ENCODE measurements at places on chromosomes 5 and 9.

DNA sequence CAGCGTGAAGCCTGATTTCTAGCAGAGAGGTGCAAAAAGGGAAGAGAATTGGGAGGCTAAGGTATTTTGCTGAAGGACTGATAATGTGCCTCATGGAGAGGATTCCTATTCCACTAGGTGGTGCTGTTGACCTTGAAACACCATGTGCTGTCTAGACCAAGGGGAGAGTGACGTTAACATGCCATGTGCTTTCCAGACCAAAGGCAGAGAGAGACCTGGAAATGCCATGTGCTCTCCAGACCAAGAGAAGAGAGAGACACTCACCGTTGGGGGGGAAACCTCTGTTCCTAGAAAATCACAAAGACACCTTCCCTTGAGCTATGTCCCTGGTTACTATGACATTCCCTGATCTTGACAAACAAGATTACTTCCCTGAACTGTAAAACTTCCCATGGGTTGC lies 286.0 kb upstream of the TUSC1 start:
- DNase-seq, result peak; percentile 83

DNA sequence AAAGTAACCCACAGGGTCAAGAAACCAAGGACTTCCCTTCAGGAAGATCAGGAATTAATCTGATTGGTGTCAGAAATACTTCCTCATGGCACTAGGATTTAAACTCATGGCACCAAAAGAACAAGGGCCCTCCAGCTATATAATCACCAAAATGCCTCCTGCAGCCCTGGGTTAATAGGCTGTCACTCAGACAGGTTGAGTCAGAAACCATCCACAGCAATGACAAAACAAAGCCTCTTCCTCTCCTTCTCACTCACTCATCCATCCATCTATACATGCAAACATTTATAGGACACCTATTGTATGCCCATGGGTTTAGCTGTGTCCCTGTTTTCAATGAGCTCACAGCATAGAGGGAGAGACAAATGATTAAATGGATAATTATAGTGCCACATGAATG lies 62.5 kb upstream of the SPOCK1 start:
- no peak for DNase-seq

DNA sequence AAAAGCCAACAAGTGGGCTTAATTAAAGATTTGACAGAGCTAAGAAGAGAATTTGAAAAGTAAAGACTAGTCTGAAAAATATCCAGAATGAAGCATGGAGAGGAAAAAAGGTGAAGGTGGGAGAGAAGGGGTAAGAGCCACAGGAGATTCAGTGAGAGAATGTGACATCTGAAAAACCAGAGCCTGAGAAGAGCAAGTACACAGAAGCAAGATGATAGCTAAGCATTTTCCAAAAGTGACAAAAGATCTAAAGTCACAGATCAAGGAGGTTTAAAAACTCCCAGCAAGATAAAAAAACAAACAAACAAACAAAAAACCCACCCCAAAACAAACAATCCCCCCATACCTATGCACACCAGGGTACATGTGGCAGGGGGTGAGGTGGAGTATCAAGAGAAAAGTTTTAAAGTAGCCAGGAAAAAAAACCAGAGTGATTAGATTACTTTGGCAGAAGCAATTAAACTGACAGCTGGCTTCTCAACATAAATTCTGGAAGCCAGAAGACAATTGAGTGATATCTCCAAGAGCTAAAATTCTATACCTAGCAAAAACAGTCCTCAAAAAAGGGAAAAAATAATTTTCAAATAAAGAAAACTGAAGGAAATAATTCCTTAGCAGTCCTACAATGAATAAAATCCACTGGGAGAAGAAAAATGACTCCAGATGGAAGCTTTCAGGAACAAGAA lies 111.4 kb downstream of the RAPGEF6 start:
- DNase-seq, result no peak

DNA sequence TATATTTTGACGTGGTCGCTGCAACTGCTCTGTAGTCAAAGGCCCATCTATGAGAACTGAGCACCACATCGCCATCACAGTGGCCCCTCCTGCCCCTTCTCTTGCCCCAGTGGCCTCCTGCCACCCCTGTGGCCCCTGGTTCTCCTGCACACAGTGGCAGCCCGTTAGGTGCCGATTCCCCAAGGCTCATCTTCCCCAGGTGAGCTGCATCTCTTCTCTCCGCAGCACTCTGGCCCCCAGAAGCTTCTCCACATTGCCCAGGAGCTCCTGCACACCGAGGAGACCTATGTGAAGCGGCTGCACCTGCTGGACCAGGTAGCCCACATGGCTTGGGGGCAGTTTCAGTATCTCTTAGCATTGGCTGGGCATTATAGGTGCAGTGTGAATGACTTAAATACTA lies 55.4 kb downstream of the FGD3 start:
- no peak for DNase-seq

GRCh38 chr9:78791779-78792178 lies 494.9 kb downstream of the PSAT1 start:
- DNase-seq, result no peak

DNA sequence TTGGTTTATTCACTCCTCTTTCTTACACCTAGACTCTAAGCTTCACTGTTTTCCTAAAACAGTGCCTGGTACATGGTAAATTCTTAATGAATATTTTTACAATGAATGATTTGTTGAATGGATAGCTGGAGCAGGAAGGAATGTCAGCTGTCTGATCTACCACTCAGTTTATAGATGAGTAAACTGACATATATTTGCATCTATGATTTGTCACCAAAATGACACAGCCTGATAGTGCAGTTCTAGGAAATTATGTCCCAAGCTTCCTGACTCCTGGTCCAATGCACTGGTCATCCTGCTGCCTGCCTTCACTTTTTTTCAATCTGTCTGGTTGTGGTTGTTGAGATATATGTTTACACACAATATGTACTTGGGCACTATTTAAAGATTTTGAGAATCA lies 651.7 kb upstream of the WWC1 start:
- DNase-seq, result no peak

DNA sequence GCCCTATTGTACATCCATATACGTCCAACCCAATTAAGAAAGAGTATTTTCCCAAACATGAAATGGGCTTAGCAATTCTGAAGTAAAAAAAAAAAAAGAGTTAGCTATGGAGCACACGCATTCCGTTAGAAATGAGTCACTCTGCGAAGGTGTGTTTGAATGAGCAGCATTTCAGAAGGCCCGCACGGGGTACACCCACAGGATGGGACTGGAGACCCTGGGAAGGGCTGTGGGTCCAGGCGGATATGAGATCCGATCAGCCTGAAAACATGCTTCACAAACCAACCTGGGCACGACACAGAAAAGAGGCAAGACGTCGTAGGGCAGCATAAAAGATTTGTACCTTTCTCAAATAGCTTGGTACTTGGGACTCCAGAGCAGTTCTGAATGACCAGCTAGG lies 173.9 kb upstream of the KLF9 start:
- no peak for DNase-seq

GRCh38 chr5:122929001-122929400 lies 83.6 kb downstream of the SNX24 start:
- no peak for DNase-seq

DNA sequence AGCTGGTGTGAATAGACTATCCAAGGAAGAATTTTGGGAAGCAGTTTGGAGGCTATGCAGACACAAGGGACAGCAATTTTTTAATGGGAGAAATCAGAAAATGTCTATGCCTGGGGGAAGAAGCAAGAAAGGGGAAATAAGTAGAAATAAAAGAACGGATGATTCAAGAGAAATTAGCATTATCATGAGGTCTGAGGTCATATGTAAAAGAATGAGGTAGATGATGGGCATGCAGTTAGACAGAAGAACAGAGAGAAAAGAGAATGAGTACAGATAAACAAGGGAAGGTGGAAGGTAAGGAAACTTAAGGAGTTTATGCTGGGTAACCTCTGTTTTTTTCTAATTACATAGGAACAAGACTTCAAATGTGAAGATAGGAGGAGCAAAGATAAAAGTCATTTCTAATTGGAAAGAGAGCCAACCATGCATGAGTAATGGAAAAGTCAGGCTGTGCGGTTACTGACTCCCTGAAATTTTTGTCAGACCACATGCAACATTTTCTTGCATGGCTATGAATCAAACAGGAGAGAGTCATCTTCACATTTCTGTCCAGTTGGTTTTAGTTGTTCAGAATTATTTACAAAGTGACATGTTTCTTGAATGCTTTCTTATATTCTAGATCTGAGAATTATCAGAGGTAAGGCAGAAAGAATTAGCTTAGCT lies 101.0 kb upstream of the PIK3R1 start:
- peak; percentile 61 for DNase-seq

GRCh38 chr5:133220851-133221674 lies 169.2 kb downstream of the HSPA4 start:
- DNase-seq, result no peak

DNA sequence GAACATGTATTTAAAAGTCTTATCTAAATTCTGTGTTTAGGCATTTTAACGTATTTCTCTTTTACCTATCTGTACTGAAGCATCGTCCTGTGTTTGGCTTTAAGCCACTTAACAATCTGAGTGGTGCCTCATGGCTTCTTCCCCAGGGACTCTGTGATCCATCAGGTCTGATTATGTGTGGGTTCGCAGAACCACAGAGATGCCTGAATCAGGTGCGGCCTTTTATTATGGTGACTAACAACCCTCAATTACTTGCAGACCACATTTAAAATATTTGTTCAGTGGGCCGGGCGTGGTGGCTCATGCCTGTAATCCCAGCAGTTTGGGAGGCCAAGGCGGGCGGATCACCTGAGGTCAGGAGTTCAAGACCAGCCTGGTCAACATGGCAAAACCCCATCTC lies 39.6 kb upstream of the SAP30L start:
- no peak for DNase-seq

GRCh38 chr9:121735065-121735792 lies 83.8 kb downstream of the DAB2IP start:
- DNase-seq, result peak; percentile 51
